ENCODE measurements at places on chromosomes 1 and 21.

DNA sequence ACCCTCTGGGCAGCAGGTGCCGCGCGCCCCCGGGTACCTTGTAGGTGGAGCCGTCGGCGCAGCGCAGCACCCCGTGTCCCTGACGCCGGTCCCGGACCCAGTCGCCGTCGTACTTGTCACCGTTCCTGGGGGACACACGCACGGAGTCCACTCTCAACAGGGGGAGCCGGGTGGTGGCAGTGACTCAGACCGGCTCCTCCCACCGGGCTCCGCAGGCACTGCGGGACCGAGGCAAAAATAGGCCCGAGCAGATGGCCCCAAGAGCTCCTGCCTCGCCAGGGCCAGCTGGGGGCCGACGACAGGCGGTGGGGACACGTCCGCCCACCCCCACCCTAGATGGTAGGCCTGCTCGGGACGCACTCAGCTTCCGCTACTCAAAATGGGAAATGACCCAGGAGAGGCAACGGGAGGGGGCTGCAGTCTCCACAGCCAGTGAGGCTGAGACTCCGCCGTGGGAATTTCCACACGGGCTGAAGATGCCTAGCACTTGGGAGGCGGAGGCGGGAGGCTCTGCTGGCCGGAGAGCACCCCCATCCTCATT is 6.3 kb downstream of the MORN1 start:
- no peak for DNase-seq

DNA sequence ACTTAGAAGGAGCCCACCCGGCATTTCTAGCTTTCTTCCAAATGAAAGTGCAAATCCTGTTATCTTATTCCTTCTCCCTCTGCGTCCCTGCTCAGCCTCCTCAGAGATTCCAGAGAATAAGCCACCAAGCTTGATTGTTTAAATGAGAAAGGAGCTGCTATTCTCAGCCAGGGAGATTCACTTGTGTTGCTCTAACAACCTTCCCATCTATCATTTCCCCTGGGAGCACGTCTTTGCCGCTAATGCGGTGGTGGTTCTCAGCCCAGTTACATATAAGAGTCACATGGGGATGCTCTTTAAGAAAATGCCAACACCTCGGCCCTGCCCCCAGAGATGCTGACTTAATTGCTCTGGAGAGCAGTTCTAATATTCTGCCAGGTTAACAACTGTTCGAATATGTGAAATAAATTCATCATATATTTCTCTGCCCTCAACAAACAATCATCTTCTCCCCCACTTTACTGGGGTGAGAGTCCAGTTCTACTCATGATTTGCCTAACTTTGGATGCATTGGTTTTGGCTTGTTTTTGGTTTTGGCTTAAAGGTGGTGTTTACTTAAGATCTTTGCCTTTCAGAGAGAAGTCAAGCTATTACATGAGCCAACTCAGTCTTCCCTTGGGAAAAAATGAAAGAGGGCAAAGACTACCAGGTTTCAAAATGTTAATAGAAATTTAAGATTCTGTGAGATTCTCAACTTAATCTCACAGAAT is 213.9 kb downstream of the SEC16B start:
- no peak for DNase-seq

- DNase-seq: no peak
Observed at GRCh38 chr1:166152978-166153377, 13.8 kb downstream of the FAM78B start.

DNA sequence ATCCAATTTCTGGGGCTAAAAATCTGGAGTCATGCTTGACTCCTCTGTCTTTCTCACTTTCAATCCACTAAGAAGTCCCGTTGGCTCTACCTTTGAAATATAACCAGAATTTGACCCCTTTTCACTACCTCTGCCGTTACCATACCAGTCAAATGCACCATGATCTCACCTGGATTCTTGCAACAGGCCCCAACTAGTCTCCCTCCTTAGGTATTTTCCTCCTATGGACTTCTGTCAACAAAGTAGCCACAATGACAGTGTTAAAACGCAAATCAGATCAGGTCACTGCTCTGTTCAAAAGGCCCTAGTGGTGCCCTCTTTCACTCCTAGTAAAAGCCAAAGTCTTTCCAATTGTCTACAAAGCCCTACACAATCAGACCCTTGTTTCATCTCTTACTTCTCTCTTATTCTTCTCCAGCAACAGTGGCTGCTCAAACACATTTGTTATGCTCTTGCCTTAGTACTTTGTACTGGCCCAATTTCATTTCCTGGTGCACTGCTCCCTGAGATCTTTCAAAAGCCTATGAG is 35.7 kb upstream of the AGL start:
- DNase-seq: no peak

DNA sequence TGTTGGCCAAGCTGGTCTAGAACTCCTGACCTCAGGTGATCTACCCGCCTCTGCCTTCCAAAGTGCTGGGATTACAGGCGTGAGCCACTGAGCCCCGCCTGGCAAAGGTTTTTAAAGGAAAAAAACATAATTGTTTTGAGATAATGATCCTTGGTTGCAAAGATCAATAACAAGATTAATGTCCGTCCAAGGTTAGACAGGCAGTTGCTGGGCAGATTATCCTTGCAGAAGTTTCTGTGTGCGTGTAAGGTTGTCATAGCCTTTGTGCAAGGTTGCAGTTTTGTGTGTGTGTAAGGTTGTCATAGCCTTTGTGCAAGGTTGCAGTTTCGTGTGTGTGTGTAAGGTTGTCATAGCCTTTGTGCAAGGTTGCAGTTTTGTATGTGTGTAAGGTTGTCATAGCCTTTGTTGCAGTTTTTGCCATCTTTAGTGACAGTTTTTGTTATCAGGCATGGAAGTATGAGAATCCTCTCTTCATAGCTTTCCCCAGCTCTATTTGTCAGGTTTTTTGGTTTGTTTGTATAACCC is 3.6 kb downstream of the YBEY start:
- no peak for DNase-seq

- DNase-seq: no peak
Observed at GRCh38 chr1:110714374-110714995, 39.7 kb upstream of the KCNA3 start.

- DNase-seq: no peak
Observed at GRCh38 chr1:54405898-54406293, 298 bp downstream of the SSBP3 start.

DNA sequence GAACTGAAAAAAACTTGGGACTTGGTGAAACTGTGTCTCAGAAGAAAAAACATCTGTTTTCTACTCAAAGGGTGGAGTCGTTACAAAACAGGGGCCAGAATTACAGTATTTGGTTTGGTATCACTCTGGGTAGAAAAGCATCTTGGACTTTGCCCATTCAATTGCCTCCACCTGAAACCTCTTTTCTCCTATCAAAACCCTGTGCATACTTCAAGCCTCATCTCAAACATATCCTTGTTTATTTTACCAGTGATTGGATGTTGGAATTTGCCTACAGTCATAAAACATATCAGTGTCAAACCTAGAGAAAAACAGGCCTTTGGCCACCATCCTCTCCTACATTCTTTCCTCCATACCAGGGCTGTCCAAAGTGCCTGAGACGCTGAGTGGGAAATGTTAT is 281.5 kb downstream of the PLPP3 start:
- DNase-seq: no peak

DNA sequence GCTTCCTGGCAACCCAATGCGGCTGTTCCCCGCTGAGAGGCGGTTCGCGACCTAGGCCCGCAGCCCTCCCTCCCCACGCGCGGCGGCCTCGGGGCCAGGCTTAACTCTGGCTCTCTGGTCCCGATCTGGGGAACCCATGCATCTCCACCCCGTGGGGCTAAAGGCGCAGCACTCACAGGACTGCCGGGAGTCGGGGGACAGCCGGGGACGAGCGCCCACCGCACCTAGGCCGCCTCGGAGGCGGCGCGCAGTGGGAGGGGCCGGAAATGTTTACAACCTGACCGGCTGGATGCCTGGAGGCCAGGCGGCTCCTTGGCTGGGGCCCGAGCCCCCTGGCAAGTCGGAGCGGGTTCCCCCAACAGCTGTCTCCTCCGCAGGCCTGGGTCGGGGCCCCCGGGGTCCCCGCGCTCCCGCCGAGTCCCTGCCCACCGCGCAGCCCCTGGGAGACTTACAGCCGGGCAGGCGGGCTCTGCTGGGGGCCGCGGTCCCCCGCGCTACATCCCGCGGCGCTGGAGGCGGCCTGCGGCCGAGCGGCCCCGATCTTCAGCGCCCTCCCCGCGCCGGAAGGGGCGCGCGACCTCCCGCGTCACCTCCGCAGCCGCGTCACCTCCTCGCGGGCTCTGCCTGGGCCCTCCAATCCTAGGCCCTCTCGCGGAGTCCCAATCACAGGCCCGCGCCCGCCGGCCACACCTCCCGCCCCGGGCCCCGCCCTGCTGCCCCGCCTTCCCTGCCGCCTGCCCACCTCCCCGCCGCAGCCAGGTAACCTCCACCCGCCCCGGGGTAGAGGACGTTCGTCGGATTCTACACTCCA is at the start of gene ADIPOR1:
Gene ADIPOR1 (minus strand): TSS at position 580 of the 811 bp plus-strand sequence. CDS start 7,242 bp downstream, outside the sequence.
- peak; percentile 91 for DNase-seq

DNA sequence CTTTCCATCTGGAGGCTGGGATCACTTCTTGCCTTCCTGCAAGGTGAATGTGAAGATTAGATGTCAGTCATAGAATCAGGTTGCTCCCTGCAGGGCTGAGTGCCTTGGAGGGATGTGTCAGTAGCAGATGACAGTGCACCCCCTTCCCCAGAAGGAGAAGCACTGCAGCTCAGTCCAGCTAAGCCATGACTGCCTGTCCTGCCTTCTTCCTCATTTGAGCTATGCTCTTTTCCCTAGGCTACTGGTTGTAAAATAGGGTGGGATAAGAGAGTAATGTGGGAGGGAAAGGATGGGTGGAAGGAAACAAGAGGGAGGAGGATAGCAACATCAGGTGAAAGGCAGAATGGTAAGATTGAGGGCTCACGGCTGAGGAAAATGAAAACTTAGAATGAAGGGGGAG is 11.1 kb upstream of the FABP3 start:
- DNase-seq: no peak

GRCh38 chr1:239717097-239717917 is 330.9 kb downstream of the CHRM3 start:
- DNase-seq: no peak

DNA sequence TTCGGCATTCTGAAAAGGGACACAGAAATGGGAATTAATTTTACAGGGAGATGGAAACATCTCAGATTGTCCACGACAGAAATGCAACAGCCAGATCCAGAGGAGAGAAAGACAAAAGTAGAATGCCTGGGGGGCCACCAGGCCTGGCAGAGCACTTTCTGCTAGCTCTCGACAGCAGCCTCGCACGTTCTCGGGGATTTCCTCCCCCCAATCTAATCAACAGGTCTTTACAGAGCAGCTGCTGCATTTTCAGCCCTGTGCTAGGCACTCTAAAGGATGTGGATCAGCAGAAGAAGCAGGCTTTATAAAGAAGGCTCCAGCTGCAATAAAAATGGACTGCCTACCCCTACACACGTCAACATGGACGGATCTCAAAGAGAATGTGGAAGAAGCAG is 10.6 kb downstream of the CSRP1 start:
- DNase-seq: no peak

DNA sequence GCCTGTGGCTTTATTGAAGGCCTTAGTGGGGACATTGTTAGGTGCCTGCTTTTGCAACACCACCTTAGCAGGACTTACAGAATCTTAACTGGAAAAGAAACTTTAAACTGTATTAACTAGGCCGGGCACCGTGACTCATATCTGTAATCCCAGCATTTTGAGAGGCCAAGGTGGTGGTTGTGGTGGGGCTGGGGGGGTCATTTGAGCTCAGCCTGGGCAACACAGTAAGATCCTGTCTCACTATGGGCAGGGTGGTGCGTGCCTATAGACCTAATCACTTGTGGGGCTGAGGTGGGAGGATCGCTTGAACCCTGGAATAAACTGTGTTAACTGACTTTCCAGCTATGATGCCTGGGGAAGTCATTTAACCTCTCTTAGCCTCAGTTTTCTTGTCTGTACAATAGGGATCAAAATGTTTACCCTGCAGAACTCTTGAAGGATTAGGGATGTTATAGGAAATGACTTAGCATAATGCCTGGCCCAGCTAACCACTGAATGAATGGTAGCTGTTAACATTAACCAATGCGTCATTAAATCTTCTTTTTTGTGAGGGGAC is 39.5 kb downstream of the IER5 start:
- DNase-seq: no peak

GRCh38 chr1:15570861-15571260 is 14.0 kb downstream of the AGMAT start:
- no peak for DNase-seq

DNA sequence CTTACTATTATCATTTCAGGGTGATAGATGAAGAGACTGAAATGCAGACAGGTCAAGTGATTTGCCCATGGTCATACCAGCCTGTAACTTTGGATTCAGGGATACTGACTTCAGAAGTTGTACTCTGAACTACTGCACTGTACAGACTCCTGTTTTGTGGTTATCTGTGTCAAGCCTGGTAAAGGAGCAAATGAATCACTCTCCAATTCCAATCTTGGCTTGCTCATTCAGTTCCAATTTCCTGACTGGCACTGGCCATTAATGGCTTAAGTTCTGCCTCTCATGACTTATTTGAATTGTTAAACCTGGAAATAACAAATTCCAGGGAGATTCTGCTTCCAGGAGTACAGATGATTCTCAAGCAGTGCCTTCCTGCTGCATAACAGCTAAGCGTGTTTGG is 45.4 kb upstream of the PLD5 start:
- no peak for DNase-seq

GRCh38 chr1:203045336-203045735 is 19.0 kb downstream of the PPFIA4 start:
- DNase-seq: no peak

DNA sequence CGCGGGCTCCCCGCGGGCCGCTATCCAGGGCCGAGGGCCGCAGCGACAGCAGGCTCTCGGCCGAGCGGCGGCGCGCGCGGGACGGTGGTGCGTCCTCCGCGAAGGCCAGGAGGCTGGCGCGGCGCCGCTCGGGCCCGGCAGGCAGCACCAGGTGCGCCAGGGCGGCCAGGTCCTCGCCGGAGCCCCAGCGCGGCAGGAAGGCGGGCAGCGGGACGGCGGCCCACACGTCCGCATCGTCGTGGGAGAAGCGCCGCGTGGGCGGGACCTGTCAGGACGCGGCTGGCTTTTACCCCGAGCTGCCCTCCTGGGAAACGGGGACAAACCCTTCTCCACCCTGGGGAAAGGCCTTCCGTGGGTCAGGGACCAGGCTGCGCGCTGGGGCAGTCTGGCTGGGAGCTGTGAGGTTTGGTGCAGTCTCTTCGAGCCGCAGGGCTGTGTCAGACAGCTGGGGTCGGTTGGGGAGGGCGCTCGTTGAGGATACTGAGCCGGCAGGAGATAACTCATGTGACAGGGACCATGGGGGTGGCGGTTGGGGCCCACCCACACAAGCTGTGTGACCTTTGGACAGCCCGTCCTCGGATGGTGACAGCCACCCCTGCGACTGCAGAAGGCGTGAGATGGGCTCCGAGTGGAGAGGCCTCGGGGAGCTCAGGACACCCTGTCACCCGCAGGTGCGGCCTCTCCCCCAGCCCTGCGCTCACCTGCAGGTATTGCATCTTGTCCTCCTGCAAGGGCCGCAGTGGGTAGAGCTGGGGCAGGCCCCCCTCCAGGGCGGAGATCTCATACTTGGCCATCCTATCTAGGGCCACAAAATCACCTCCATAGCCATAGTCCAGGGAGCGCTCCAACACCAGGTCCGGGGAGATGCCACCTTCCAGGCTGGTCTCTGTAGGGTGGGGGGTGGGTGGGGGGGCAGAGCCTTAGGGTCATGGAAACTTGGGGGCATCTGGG is 6.0 kb downstream of the HES3 start:
- DNase-seq: no peak
